ENCODE measurements at places on chromosomes 3 and 15.

DNA sequence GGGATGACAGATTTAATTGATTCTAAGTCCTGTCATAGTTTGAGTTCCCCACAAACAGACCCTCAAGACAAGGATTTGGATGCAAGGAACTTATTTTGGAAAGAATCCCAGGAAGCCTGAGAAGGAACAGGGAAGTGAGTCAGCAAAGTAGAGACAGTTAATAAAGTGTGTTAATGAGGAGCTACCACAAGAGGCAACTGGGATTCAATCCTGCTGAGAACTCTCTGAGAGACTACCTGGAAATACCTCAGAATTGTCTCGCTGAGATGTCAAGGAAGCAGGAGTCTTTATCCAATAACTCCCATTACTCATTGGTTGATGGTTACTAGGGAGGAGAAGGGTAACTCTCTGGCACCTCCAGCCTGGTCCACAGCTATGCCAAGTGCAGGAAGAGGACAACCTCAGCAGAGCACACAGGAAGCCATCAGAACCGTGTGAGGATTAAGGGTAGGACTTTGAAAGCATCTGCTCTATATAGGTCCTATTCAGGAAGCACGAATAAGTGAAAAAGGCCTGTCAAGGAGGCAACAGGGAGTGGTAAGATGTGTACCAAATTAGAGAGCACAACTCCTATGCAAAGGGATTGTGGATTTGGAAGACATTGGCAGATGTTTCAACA lies 311.1 kb upstream of the KCNH8 start:
- DNase-seq: no peak

DNA sequence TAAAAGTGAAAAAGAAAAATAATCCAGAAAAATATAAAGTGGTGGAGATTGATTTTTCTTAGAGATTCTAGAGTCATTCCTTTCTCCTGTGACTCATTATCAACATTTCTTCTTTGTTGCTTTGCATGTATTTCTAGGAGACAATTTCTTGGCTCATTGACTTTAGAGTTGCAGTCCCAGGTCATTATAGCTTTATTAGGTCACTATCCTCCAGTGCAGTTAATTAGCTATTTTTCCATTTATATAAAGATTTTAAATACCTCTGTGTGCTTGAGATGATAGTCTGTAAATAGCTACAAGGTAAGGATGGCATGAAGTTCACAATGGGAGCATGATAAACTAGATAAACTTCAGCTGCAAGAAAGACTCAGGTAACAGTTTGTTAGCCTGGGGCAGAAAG lies at the start of gene OR4F15:
Gene OR4F15, plus strand, starts transcription at position 301 of the 400 bp plus-strand sequence. CDS start 5,985 bp downstream, outside the sequence.
- DNase-seq: no peak

DNA sequence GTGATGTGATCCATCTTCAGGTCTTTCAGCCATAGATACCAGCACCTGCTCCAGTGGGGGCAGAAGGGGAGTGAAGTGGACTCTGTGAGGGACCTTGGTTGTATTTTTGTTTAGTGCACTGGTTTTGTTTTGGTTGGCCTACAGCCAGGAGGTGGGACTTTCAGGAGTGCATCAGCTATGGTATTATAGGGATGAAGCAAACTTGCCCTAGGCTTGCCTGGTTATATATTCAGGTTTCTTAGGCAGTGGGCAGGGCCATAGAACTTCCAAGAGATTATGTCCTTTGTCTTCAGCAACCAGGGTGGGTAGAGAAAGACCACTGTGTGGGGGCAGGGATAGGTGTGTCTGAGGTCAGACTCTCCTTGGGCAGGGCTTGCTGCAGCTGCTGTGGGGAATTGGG lies 337.3 kb upstream of the SGO1 start:
- no peak for DNase-seq

- no peak for DNase-seq
These were observed 209.4 kb upstream of the CD96 start for GRCh38 chr3:111332488-111333080.

DNA sequence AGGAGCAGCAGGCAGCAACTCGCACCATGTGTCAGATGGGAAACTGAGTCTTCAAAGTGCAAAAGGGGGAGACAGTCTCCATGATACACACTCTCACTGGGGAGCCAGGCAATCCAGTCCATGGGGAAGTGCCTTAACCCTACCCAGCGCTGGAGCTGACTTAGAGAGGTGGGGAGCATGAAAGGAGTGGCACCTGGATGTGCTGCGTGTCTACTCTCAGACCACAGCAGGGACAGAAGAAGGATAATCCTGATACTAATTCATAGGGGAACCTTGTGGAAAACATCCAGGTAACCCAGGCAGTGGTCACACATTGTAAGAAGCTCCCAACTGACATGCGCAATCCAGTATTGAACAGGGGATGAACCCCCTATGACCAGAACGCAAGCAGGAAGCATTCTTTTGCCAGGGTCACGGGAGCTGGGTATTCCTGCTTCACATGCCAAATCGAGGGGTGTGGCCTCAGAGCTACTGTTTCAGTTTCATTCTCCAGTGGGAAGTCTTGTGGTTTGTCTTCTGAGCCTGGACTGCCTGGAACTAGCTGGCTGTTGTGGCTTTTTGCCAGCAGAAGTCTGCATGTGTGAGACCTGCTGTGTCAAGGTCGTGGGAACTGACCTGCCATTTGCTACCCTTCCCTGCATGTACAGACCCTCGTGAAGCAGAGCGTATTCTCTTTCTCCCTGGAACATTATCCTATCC lies 367.6 kb upstream of the NDN start:
- peak; percentile 7 for DNase-seq

DNA sequence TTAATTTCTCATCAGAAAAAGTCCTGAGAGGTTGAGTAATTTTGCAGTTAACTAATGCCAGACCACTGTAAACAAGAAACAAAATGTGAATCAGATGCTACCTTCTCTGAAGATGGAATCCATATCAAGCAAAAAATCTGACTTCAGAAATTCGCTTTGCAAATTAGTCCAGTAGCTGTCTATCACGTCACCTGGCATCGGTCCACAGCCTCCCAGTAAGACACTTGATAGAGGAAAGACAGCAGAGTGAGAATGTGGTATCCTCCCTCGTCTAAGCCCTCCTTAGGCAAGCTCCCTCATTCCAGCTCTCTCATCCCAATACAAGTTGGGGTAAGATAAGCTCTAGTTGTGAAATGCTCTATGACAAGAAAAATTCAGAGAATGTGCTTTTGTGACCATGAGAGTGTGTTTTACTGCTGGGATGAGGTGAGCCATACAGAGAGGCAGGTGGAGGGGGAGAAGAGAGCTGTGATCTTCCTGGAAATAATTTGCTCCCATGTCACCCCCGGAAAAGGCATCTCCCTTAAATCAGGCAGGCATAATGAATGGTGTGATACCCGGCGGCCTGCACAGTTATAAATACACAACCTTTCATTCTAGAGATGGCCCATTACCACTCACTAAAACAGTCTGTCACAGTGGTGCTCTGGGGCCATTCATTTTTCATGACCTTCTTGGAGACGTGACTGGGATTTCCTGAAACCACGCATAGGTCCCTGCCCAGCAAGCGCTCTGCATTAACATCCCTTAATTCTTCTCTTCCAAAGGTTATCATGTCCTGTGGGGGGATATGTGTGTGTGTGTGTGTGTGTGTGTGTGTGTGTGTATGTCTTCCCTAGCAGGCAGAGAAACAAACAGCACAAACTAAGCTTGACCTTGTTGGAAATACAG lies 602.0 kb upstream of the KCNMB2 start:
- peak; percentile 93 for DNase-seq

DNA sequence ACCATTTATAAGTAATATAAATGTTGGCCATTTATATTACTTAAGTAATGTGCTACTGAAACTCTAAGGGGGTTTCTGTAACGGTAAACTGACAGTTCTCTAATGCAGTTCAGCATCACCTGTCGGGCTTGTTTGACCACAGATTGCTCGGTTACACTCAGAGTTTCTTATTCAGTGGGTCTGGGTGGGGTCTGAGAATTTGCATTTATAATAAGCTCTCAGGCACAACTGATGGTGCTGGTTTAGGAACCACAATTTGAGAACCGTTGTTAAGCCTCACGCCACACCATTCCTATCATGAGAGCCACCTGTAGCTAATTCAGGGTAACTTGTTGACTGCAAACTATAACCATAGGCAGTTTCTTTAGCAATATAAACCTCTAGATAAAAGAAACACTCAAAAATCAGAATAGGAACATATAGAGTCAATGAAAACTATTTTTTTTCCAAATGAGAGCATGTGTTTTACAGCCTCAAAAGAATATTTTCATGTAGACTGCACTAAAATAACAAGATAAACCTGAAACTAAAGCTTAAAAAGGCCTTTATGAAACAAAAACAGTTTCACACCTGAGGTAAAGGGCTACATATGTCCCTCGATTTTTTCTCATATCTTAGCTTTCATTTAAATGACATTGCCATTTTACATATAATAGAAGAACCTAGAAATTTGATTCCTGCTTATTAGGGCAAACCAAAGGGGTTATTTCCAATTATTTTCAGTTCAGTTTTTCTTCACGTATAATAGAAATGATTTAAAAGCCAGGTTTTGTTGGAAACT lies 604.8 kb downstream of the UNC13C start:
- no peak for DNase-seq

DNA sequence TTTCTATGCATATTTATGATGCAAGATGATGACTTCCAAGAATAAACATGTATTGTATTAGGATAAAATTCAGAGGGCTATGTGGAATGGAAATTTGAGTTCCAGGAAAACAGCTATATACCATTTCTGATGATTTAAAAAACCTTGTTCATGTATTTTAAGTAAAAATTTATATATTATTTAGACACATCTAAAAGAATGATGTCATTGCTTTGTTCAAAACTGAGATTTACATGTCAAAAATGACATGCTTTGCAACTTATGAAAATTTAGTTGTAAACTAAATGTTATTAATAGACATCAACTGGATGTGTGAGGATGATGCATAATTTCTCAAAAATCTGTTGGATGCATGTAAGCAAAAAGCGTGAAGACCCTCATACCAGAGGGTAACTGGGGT lies 2.3 kb downstream of the STARD5 start:
- DNase-seq: no peak

DNA sequence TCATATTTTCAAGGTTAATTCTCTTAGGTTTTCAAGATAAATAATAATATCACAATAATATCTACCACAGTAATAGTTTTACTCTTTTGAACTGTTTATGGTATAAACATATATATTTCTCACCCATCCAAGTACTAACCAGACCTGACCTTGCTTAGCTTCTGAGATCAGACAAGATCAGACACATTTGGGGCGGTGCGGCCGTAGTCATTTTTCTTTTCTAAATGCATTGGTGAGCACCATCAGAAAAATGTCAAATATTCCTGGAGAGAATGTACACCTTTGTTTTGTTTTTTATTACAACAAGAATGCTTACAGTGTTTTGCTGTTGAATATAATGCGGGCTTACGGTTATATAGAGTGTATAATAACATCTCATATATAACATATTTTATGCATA lies 267.8 kb downstream of the ADAMTS17 start:
- DNase-seq: no peak

GRCh38 chr3:14412831-14413380 lies 10.5 kb downstream of the SLC6A6 start:
- no peak for DNase-seq

- no peak for DNase-seq
These were observed 100.0 kb downstream of the PCCB start for GRCh38 chr3:136350132-136350531.

DNA sequence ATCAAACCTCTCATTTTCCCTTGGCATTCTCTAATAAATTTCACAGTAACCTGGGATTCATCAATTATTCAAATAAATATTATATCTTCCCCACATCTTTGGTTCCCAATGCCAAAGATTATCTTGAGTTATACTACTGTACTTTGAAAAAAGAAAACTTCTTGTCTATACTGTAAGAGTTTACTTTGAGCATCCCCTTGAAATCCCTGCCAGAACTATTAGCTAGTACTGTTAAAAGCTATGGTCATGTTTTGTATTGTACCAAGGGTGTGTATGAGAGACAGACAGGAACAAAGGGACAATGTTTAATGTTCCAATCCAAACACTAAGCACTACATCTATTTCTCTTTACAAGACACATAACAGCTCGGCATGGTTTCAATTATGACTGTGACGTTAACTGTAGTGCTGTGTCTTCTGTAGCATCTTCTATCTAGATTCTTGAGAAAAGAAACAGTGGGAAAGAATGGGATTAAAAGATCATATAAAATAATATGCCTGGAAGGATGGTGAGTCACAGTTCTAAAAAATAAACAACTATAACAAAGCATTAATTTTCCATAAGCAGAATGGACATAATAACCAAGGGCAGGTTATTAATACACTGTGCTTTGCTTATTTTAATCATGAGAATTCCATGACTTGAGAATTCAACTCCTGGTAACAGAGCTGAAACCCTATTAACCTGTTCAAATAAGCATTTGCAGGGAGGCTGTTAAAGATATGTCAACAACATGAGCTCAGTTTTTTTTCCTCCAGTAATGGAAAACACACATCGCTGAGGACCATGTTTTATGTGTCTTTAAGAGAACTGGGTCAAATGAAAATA lies 71.1 kb downstream of the ALDH1A2 start:
- no peak for DNase-seq

GRCh38 chr15:39539466-39539865 lies 41.4 kb upstream of the THBS1 start:
- DNase-seq: no peak

DNA sequence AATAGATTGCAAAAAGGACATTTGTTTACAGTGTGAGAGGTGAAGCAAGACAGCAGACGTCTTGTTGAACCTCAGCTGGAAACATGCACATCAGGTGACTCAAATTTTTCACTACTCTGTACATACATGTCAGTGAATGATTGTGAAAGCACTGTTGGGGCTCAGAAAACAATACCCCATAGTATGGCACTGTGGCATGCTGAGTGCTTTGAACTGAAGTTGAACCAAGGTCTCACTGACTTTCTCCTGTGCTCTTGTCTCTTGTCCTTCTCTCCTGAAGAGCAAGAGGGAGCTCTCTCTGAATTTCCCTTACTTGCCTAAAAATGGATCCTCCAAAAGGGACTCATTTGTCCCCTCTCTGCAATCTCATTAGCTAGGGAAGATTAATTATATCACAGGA lies 24.5 kb upstream of the NEDD4 start:
- no peak for DNase-seq

DNA sequence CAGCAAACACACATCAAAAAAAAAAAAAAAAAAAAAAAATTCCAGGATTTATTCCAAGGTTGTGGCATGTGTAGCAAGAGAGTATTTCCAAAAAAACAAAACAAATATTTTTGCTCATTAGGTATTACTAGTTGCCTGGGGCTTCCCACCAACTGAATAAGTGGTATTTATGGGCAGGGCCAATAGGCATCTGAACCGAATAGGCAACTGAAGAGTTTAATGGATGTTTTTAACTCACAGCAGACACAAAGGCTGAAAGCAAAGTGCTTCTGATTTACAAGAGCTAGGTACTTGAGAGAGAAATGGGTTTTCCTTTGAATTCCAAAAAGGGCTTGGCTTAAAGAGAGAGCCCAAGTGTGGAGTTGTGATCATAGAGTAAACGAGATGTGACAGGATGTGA lies 21.4 kb downstream of the EIF4E3 start:
- DNase-seq: no peak

GRCh38 chr3:60055765-60056164 lies 1005.9 kb upstream of the CFAP20DC start:
- DNase-seq: peak; percentile 61

- DNase-seq: no peak
These were observed 31.8 kb downstream of the PCOLCE2 start for GRCh38 chr3:142857056-142857455.

Data from cardiac muscle cell (in vitro differentiated cells and primary cell).